Camera-type eye (tissue), 1 donor: ENCODE measurements at places on chromosomes 2 and 18. TPM values are rescaled to one million over a fixed set of nuclear protein-coding genes. Genes with fewer than 3 reads are reported as not detected.

Gene LONRF2
- 20.6 TPM for total RNA-seq

Gene ANKRD30BL
- 7.3 TPM for total RNA-seq

Gene FOXD4L1
- total RNA-seq = not detected

Gene CDK5R2
- total RNA-seq = 16.2 TPM

Gene YES1
- total RNA-seq = 118 TPM

Gene SERPINB8
- 3.8 TPM for total RNA-seq

Gene EMILIN2
- total RNA-seq = 41.1 TPM

Gene PRKAG3
- 1.5 TPM for total RNA-seq

Gene MSH2
- 96.4 TPM for total RNA-seq

Gene GPAT2
- 1.3 TPM for total RNA-seq

Gene NT5DC4
- 0.22 TPM for total RNA-seq

Gene GREB1
- total RNA-seq = 18.5 TPM
